Ascending aorta (tissue), 2 donors: ENCODE measurements at places on chromosomes 16 and 17.

GRCh38 chr16:64171632-64172031 is 950.2 kb downstream of the CDH11 start:
- no peak overlapping the region for H3K27ac ChIP-seq
- no peak overlapping the region for H3K4me3 ChIP-seq
- H3K27me3 ChIP-seq, result no peaks in the 10 kb centered on the region

DNA sequence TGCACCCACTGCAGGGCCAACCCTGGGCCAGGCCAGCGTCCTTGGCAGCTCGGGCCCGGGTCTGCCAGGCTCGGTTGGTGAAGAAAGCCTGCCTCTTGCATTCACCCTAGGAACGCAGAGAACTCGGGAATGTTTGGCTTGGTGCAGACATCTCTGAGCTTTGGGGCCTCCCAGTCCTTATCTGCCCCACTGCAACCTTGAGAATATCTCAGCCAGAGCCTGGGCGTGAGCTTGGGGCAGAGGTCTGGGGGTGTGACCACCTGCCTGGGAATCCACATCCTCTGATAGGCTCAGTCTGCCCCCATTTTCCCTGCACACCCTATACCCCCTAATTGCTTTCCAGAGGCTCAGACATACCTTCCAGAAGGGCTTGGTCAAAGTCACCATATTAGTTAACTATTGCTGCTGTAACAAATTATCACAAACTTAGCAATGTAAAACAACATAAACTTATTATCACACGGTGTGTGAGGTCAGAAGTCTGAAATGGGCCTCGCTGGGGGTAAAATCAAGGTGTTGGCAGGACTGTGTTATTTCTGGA is 30.7 kb upstream of the ZNF423 start:
- no peak overlapping the region for H3K4me3 ChIP-seq
- no peak for DNase-seq
- no peak overlapping the region for H3K27ac ChIP-seq
- no peaks in the 10 kb centered on the region for H3K4me1 ChIP-seq

DNA sequence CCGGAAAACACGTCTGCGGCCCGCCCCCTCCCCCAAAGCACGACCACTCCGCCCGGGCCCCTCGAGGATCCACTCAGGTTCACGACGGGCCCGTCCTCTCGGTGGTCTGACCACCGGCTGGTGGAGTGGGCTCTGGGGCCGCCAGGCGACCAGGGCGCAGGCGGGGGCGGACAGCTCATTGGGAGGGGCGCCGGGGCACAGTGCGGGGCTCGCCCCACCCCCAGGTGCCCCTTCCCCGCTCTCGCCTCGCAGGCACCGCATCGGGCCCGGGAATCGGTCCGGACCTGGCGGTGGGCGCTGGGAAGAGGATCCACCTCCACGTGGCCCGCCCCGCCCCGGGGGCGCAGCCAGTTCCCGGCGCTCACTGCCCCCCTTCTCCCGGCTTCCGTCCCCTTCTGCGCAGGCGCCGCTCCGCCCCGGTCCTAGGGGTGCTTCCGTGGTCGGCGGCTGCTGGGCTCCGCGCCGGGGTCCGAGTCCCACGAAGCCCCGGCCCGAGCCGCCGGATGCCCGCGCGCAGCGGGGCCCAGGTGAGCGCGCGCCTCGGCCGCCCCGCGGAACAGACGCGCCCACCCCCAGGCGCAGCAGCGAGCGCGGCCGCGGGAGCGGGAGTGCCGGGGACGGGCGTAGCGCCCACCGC is at the start of gene MPG:
Gene MPG (plus strand): TSS at position 419 of the 637 bp plus-strand sequence. CDS start 85 bp downstream, at position 504.
- DNase-seq, result no peak
- peaks cover 20% of the 10 kb centered on the region for H3K36me3 ChIP-seq
- H3K27me3 ChIP-seq, result no peaks in the 10 kb centered on the region
- H3K27ac ChIP-seq, result peak within 1 kb of the TSS; percentile 100
- H3K4me1 ChIP-seq, result peaks cover 38% of the 10 kb centered on the region

DNA sequence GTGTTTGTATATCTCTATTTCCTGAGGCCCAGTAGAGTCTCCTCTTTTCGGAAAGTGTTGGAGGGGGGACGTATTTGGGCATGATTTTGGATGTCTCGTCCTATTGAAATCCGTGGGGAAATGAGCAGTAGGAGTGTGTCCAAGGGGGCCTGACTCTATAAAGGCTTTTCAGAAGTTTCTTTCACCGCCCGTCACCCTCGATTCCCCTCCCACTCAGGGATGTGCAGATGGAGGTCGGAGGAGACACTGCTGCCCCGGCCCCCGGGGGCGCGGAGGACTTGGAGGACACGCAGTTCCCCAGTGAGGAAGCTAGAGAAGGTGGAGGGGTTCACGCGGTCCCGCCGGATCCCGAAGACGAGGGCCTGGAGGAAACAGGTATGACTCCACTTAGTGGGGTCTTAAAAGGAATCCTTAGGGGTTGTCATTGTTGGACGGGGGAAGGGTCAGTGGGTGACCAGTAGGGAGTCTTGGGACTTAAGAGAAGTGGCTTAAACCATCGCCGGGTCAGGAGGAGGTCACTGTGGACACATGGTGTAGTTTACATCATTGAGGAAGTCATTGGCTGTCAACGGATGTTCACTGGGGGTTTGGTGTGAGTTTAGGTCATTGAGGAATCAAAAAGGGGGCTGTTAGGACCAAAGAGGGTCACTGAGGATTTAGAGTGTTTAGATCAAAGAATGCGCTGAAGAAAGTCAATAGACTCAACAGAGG is 424 bp downstream of the MON1B start:
- H3K4me3 ChIP-seq, result peak overlapping the region; percentile 63
- H3K36me3 ChIP-seq, result peaks cover 9% of the 10 kb centered on the region
- no peak for DNase-seq
- no peaks in the 10 kb centered on the region for H3K4me1 ChIP-seq
- peak overlapping the region; percentile 95 for H3K27ac ChIP-seq

GRCh38 chr16:53784291-53784690 is 80.3 kb downstream of the FTO start:
- H3K4me1 ChIP-seq, result peaks cover 11% of the 10 kb centered on the region
- no peak overlapping the region for H3K4me3 ChIP-seq
- H3K27me3 ChIP-seq, result no peaks in the 10 kb centered on the region
- H3K36me3 ChIP-seq, result no peaks in the 10 kb centered on the region
- no peak for DNase-seq

DNA sequence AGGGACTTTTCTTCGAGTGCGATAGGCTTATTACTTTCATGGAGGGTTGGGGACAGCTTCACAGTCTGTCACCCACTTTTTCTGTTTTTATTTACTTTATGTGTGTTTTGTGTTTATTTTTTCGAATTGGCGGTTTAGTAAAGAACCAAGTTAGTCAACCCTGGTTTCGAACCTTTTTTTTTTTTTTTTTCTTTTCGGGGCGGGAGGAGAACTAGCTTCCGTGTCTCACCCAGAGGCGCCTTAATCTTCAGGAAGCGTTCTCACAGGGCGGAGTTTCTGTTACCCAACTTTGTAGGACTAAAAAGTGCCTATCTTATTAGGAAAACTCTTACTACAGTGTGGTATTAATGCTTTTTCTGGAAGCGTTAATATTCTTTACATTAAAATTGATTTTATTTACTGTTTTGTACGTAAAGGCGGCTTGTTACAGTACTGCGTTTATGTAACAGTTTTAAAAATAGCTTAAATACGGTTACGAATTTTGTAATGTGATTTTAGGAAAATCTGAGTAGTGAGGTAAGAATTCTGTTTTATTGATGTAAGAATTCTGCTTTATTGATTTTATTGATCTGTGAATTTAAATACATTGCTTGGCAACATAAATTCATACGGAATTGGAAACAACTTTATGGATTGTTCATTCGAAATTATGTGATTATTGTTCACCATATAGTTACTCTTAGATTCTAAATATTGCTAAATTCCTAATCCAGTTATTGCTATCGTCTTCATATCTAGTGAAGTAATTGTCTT is 885 bp downstream of the ZNF207 start:
- peaks cover 19% of the 10 kb centered on the region for H3K36me3 ChIP-seq
- peak overlapping the region; percentile 94 for H3K27ac ChIP-seq
- DNase-seq, result peak; percentile 72

- no peaks in the 10 kb centered on the region for H3K27me3 ChIP-seq
- peak overlapping the region; percentile 75 for H3K4me3 ChIP-seq
- DNase-seq, result no peak
- peaks cover 27% of the 10 kb centered on the region for H3K4me1 ChIP-seq
Observed at GRCh38 chr17:17041018-17041521, 1.2 kb upstream of the MPRIP start.

DNA sequence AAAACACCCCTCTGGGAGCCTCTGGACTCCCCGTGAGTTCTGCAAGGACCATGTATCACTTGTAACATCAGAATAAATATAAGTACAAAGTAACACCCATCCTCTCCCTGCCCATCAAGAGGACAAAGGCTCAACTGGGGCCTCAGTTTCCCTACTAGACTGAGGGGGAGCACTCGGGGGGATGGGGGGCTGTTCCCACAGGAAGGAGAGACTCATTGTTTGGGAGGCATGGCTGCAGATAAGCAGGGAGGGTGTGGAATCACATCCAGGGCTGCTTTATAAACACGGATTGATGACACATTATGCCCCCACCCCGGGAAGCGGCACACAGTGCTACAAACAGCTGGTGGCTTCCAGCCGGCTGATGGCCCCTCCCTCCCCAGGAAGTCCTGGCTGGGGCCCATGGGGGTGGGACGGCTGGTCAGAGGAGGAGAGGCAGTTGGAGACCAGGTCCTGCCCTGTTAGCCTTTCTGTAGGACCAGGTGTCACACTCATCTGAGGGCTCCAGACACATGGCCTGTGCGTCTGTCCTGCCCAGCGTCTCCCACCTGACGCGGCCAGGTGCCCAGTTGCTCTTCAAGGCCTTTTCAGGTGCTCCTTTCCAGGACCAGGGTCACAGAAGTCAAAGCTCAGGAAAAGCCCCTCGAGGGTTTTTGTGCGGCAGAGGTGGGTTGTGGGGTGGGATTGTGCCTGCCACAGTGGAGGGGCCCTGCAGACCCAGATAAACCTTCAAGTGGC is 1.3 kb upstream of the MPG start:
- H3K4me1 ChIP-seq, result peaks cover 34% of the 10 kb centered on the region
- H3K36me3 ChIP-seq, result peaks cover 7% of the 10 kb centered on the region
- peak; percentile 61 for DNase-seq
- H3K27ac ChIP-seq, result peak overlapping the region; percentile 97
- no peaks in the 10 kb centered on the region for H3K27me3 ChIP-seq

GRCh38 chr16:17939122-17939536 is 397.4 kb downstream of the NPIPA8 start:
- no peaks in the 10 kb centered on the region for H3K4me1 ChIP-seq
- H3K4me3 ChIP-seq, result no peak overlapping the region
- H3K27ac ChIP-seq, result no peak overlapping the region
- no peaks in the 10 kb centered on the region for H3K36me3 ChIP-seq
- no peak for DNase-seq

DNA sequence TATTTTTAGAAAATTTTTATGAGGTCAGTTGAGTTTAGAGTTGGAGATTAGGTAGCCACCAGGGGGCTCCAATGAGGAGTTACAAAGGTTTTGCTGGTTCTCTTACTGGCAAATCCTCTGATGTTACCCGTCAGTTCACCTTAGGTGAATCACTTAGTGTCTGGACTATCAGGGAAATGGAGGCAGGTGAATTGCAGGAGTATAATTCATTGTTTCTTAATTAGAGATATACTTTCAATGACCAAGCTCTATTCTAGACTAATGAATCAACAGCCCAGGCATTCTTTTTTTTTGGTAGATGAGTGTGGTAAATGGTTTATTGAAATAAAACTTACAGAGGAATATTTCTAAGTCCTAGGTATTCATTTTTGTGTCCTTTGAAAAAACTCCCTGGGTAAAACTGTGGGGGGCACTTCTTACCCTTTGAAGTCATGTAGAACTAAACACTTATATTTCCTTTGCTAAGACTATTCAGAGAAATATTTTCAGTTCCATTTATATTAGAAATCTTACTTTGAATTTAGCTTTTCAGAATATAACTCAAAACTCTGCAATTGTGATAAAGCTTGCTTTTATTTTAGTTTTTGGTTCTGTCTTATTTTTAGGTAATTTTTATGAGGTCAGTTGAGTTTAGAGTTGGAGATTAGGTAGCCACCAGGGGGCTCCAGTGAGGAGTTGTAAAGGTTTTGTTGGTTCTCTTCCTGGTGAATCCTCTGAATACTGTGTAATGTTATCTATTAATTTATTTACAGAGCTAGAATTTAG is 17.7 kb downstream of the PSMD11 start:
- peaks cover 83% of the 10 kb centered on the region for H3K36me3 ChIP-seq
- H3K4me3 ChIP-seq, result no peak overlapping the region
- H3K4me1 ChIP-seq, result no peaks in the 10 kb centered on the region
- no peak for DNase-seq
- no peaks in the 10 kb centered on the region for H3K27me3 ChIP-seq
